Psoas muscle (tissue), 8 donors: ENCODE measurements at places on chromosomes 2 and 18. TPM values are rescaled to one million over a fixed set of nuclear protein-coding genes. Genes with fewer than 3 reads are reported as not detected.

The MRPS5 gene
- 96.3 TPM for polyA plus RNA-seq

The TIMM21 gene
- 158 TPM for polyA plus RNA-seq

The MALT1 gene
- polyA plus RNA-seq = 10.3 TPM

The GPR75 gene
- 1.9 TPM for polyA plus RNA-seq

The ACVR1C gene
- 0.13 TPM for polyA plus RNA-seq

The TFPI gene
- polyA plus RNA-seq = 15.0 TPM

The NETO1 gene
- 0.06 TPM for polyA plus RNA-seq

The CYRIA gene
- polyA plus RNA-seq = 3.8 TPM

The EFR3B gene
- polyA plus RNA-seq = 0.88 TPM

The CCL20 gene
- polyA plus RNA-seq = 0.18 TPM

The CRACDL gene
- 1.9 TPM for polyA plus RNA-seq

The MYL1 gene
- 5,589 TPM for polyA plus RNA-seq

The SP140L gene
- 3.5 TPM for polyA plus RNA-seq

The ALPP gene
- not detected for polyA plus RNA-seq

The STARD6 gene
- polyA plus RNA-seq = not detected

The VIT gene
- 4.5 TPM for polyA plus RNA-seq

The CD207 gene
- 0.04 TPM for polyA plus RNA-seq
